GF-D8 (cell line): ENCODE measurements at places on chromosomes 12 and 14.

DNA sequence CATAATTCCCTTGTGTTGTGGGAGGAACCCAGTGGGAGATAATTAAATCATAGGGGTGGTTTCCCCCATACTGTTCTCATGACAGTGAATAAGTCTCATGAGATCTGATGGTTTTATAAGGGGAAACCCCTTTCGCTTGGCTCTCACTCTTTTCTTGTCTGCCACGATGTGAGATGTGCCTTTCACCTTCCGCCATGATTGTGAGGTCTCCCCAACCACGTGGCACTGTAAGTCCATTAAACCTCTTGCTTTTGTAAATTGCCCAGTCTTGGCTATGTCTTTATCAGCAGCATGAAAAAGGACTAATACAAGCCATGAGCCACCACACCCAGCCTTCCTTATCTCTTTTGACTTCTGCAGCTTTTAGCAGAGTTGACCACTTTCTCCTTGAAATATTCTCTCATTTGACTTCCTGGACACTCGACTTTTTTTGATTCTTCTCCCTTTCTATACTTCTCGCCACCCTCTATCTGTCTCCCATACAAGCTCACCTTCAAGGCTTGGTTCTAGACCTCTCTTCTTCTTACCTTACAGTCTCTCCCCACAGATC is 2.3 kb downstream of the MTERF2 start:
- no peak for DNase-seq

- DNase-seq: no peak
These were observed 56.6 kb upstream of the CRACR2A start for GRCh38 chr12:3809357-3810015.

DNA sequence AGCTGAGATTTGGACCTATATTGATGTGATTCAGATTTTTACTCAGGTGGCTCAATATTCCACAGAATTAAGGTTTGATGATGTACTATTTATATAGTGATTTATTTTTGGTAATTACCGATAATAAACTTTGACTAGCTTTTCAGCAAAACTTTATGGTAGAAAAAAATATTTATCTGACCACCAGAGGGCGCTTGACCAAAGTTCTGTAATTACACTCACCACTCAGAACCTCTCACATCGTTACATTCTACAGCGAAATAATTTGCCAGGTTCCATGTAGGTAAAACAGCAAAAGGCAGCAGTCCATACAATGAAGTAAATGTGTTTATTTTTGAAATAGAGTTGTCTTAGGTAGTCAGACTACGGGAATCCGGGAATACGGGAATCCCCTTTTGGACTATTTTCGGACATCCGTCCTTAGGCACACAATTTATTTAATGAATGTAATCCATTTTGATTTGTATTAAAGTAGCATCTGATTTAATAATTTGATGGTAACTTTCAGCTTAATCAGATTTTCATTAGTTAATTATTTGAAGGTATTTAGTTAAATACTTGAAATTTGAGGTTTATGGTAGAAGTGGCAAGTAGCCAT is 143.0 kb upstream of the DDHD1 start:
- DNase-seq: no peak

DNA sequence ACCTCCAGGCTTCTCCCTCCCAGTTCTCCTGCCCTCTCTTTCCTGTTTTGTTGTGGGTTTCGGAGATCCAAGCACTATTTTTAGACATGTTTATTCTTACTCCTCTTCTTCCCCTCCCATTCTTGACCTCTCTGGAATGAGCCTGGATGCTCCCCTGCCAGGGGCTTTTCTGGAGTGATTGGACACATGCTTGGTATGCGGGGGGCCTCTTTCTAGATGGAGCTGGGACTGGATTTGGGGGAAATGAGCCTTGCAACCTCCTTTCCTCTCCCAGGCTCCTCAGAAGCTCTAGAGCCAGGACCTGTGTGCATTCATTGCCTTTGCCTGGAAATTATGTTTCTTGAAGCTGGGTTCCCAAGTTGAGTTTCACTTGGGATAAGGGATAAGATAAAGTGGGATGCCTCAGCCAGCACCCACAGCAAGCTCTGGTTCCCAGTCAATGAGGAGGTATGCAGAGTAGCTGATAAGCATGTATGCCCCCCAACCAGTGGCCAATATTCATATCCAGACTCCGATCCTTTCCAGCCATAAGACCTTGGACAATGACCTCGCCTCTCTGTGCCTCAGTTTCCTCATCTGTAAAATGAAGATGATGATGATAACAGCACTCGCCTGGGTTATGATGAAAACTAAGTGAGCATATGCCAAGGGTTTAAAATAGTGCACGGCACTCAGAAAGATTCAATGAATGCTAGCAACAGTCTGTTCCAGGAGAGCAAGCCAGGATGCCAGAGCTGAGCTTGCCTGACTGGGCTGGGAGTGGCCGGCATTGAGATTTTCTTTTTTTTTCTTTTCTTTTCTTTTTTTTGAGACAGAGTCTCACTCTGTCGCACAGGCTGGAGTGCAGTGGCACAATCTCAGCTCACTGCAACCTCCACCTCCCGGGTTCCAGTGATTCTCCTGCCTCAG is 97.8 kb downstream of the SCARB1 start:
- no peak for DNase-seq
